A172 (cell line): ENCODE measurements at places on chromosomes 1 and 21. TPM values are rescaled to one million over a fixed set of nuclear protein-coding genes. Genes with fewer than 3 reads are reported as not detected.
A peak's percentile ranks its signal among the peaks of the same experiment; 100 is the strongest.

The UCHL5 gene
- total RNA-seq: 49.3 and 53.8 TPM in 2 replicates

The DMRTA2 gene
- total RNA-seq: 1.1 and 1.8 TPM in 2 replicates

GRCh38 chr1:24427545-24427862, 11.9 kb downstream of the NIPAL3 start:
- no peak for DNase-seq

DNA sequence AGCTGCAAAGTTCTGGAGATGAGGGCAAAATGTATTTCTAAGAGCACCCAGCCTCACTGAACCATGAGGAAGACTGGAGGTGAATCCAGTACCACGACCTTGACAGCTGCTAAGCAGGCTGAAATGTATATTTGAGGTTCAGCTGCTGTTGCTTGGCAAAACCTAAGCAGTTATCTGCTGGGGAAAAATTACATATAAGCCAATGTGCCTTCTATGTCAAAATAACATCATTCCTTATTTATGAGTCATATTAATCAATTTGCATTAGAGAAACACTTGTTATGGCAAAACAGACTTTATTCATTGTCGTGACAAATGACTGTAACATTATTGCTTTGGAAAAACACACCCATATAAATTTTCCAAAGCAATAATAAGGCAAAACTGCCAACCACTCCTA, 560.5 kb upstream of the NR5A2 start:
- no peak for DNase-seq

The ICOSLG gene
- total RNA-seq: 1.2 and 1.8 TPM in 2 replicates

The TEDDM1 gene
- total RNA-seq: not detected in 2 replicates

The TSTD1 gene
- not detected in 2 replicates for total RNA-seq

The OLFML2B gene
- total RNA-seq: 1.9 and 2.3 TPM in 2 replicates

The FAM177B gene
- not detected in 2 replicates for total RNA-seq

DNA sequence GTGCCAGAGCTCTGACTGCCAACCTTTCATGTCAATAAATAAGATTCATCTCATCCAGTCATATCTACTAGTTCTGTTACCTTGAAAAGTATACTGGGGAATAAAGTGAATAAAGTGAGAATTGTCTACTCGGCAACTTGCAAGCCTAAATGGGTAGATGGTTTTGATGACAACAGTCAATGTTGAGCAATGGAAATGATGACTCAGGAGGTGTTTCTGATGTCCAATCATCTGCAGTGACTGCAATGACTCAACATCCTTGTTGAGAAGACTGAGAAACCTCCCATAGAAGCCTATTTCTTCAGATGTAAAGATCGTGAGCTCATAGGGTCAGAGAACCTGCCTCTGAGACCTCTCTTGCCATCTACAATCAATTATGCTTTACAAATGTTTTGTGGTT, 276.4 kb downstream of the SPATA17 start:
- peak; percentile 68 for DNase-seq

DNA sequence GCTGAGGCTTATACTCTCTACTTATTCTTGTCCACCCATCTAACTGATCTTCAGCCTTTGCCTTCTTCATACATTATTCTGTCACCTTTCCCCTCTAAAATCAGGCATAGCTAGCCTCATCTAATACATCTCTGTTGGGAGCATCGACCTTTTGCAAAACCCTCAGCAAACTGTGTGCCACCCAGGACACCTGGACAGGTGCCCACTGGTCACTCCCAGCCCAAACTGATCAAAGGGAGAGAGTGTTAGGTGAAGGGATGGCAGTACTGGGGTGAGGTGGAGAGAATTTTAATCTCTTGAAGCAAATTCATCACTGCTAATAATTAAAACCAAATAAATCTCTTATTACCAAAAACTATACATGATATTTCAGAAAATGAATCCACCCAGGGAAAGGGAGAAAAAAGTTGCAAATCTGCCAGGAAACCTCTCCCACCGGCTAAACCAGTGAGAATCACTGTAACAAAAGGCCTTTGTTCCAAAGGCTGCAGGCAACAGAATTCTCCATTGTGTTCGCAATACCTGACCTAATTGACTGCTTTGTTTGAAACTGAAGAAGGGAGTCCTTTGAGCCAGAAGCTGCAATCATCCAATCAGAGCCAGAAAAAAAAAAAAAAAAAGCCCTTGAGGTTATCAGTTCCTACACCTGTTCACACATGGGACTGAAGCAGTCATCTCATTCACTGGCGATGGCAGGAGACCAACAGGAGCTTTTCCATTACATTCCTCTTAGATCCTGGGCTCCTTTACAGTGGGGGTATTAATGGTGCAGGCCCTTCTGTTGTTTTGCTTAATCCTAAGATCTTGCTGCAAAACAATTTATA, 172.6 kb downstream of the APP start:
- peak; percentile 39 for DNase-seq

DNA sequence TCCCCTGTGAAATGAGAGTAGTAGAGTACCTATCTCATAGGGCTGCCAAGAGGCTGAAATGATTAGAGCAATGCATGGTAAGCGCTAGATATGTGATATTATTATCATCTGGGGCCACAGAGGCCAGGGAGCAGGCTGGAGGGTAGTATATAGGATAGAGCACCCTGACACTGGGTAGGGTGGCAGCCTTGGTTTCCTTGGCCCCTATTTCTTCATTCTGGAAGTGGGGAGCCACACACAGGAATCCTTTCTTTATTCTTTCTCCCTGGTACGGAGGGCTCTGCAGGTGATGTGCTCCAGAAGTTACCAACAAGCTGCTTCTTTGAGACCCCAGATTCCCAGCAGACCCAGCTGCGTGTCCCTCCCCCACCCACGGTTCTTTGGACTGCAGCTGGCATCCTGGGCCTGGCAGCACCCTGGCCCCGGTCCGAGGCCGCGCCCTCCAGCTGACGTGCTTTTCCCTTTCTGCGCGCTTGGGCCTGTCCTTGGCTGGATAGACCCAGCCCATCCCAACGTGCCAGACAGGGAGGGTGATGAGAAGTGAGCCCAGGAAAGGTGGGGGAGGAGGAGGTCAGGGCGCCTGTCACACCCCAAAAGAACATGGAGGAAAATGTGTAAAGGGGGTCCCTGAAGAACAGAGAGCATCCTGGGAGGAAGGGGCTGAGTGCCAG, 18.2 kb downstream of the INAVA start:
- no peak for DNase-seq

GRCh38 chr1:6831366-6831765, 46.1 kb downstream of the CAMTA1 start:
- DNase-seq: no peak
